ENCODE measurements at places on chromosomes 3 and 15.

DNA sequence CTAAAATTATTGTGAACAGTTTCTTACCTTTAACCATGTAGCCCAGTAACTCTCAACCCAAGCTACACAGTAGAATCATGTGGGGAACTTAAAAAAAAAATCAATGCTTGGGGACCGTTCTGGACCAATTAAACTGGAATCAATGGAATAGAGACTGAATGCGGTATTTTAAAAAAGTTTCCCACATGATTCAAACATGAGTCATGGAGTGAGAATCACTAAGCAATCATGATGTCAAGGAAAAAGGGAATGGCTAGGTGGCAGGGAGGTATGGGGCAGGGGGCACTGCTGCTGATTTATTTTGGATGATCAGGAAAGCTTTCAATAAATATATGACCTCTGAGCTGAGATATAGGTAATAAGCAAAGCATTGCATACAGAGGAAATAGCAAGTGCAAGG lies 250.5 kb upstream of the RORA start:
- DNase-seq = peak; percentile 20

- DNase-seq = peak; percentile 65
Observed at GRCh38 chr3:189355481-189356201, 183.9 kb downstream of the TPRG1 start.

DNA sequence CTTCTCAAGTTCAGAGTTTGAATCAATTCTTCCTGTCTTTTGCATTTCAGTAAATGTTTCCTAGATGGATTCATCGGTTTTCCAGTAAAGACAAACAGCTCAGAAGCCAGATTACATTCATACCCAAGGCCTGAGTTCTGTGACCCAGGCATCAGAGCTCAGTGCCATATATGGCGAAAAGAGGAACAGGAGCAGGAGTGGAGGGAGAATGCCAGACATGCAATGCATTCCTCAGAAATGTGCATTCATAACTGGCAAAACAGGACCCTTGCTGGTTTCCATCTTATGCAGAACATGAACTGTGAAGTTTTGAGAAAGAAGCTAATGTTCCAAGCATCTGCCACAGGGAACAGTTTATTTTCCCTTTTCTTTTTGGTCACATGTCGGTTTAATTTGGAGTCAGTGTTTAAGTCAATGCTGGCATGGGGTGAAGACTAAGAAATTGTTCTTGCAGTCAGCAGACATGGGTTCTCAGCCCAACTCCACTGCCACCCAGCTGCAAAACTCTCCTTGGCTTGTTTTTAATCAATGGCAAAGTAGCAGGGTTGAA lies 116.5 kb downstream of the LPP start:
- DNase-seq = peak; percentile 97

DNA sequence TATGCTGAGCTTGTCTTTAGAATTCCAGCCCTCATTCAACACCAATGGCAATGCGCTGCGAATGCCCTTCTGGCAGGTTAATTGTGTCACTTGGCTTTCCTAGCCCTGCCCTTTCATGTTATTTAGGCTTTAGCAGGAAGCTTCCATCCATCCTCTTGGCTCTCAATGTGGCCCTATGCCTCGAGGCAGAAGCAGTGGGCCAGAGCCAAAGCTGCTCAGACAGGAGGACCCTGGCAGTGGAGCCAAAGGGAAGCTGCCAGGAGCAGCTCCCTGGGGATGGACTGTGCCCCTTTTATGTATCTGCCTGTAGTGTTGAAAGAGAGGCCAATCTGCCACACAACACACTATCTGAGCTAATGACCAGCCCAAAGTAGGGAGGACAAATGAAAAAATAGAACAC lies 376.4 kb downstream of the CTNNB1 start:
- no peak for DNase-seq

DNA sequence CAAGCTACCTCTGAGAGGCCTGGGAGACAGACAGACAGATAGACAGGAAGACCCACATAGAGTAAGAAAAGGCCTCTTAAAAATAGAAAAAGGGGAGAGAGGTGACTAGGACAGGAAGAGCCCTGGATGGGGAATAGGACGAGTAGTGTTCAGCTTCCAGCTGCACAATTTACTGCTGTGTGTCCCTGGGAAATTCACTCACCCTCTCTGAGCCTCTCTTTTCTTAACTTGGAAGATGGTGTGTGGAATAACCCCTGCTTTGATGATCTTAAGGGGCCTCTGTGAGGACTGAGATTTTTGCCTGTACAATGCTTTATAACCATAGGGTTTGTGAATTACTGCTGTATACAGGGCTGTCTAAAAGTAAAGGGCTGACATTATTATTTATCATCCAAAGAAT lies 37.5 kb downstream of the FEM1B start:
- no peak for DNase-seq

DNA sequence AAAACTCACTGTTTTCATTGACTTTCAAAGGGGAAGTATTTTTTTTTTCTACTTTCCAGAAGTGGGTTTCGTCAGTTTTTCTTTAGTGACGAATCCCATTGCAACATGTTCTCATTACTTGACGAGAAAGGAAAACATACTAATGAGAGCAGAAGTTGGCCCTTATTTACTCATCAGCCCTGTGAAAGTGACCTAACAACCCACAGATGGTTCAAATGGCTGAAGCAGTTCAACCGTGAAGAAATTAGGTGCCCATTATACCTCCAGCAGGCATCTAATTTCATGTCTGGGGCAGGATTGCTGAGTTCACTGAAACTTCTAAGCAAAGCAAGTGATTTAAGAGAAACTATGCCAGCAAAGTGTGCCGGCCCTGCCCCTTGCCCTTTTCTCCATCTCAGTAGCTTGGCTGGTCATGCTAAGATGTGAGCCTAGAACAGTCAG lies 9.0 kb downstream of the AQP9 start:
- peak; percentile 15 for DNase-seq

- peak; percentile 5 for DNase-seq
Observed at GRCh38 chr3:45442679-45443253, 54.4 kb downstream of the LARS2 start.

DNA sequence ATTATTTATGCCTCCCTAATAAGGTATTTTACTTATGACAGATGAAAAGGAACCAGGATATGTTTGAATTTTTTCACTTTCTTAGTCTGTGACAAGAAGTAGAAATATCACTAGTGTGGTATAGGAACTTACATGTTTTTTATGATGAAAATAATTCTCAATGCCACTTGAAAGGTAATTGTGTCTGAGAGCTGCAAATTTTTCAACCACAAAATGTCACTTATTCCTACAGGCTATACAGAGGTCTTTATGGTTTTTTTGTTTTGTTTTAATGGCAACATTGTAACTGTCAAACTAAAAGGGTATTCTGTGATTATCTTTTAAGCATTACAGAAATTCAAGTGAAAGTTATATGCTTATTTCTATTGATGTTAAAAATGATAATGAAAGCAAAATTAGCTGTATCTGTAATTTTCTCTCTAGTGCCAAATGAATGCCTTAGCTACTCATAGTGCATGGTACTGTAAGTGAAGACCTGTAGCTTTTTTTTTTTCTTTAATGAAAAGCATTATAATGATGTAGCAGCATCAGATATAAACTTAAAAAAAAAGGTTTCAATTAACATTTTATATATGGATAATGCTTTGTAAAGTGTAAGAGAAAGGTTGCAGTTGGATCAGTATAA lies 14.7 kb downstream of the FEM1B start:
- no peak for DNase-seq

DNA sequence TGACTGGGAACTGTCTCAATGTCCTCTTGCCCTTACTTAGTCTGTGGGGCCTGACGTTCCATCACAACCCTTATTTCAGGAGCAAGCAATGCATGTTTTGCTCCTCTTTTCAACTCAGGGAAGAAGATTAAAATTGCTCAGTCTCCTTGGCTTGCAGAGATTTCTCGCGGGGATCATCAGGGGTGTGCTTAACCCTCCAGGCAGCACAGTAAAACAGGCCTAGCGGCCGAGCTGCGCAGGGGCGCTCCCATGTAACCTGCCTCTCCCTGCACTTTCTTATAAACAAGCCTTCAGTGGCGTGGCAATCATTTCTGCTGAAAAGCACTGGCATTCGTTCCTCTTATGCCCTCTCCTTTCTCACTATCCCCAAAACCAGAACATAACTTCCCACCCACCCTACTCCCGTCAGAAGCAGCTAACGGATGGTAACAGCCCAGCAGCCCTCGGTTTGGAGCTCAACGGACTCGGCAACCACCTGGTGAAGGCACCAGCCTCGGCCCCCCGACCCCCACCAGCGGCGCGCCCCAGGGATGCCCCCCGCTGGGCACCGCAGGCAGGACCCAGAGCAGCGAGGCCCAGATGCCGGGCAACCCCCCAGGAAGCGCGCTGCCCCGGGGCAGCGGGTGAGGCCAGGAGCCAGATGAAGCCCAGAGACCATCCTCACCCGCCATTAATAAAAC lies 1.1 kb downstream of the MCF2L2 start:
- no peak for DNase-seq

- DNase-seq = peak; percentile 28
Observed at GRCh38 chr3:151319628-151320027, 3.0 kb upstream of the GPR87 start.

- DNase-seq = no peak
Observed at GRCh38 chr15:101543926-101544612, 54.6 kb upstream of the PCSK6 start.

- no peak for DNase-seq
Observed at GRCh38 chr15:82805994-82806406, at the start of gene FSD2. FSD2 (minus strand) TSS chr15:82806069; CDS start chr15:82787390, 18,679 bp downstream.

DNA sequence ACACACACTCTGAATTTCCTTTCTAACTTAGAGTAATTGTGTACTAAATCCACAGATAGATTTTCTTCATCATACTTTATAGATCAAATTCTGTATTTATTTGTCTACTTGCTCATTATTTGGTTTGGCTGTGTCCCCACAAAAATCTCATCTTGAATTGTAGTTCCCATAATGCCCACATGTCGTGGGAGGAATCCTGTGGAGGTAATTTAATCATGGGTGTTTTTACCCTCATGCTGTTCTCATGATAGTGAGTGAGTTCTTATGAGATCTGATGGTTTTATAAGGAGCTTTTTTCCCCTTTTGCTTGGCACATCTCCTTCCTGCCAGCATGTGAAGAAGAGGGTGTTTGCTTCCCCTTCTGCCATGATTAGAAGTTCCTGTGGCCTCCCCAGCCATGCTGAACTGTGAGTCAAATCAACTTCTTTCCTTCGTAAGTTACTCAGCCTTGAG lies 198.3 kb upstream of the TGFBR2 start:
- no peak for DNase-seq

DNA sequence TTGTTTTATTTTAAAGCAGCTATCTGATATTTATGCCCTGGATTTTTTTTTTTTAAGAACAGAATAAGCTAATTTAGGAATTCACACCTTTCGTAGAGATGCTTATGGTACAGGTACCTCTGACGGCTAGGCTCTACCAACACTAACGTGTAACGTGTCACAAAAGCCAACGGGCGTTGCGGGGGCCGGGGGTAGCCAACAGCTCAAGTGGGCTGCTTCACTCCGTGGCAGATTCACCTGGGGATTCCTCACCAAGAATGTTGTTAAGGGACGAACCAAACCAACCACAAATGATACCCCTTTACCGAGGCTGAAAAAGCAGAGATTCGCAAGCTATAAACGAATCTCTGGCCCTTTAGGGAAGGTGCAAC lies 1.0 kb downstream of the TMCC1 start:
- no peak for DNase-seq

GRCh38 chr15:56804938-56805337 lies 71.6 kb upstream of the ZNF280D start:
- peak; percentile 48 for DNase-seq

- DNase-seq = no peak
Observed at GRCh38 chr3:71348001-71348632, 235.4 kb downstream of the FOXP1 start.

- no peak for DNase-seq
Observed at GRCh38 chr15:93088200-93088980, 621 bp downstream of the RGMA start.

DNA sequence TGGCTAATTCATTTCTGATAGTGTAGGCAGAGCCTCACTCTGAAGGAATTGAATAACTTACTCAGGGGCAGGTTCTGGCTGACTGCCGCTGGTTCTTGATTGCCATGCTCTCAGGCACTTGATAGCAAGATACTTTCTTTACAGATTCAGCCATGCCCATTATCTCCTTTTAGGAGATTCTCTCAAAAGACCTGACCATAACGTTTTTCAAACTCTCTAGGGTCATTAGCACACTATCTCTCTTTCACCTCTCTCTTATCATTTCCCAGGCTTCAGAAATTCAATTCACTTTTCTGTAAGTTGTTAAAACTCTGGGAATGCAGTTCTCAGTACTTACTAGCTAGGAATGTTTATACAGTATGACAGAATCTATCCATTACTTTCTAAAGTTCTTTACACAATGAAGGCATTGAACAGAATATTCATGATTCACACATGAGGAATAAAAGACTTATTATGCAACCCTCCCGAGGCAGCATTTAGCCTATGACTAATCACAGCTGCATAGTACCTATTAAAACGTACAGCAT lies 850.3 kb upstream of the CADM2 start:
- no peak for DNase-seq

GRCh38 chr3:8604006-8604405 lies 40.6 kb downstream of the SSUH2 start:
- no peak for DNase-seq

GRCh38 chr3:3594986-3595385 lies 204.2 kb upstream of the LRRN1 start:
- DNase-seq = no peak

DNA sequence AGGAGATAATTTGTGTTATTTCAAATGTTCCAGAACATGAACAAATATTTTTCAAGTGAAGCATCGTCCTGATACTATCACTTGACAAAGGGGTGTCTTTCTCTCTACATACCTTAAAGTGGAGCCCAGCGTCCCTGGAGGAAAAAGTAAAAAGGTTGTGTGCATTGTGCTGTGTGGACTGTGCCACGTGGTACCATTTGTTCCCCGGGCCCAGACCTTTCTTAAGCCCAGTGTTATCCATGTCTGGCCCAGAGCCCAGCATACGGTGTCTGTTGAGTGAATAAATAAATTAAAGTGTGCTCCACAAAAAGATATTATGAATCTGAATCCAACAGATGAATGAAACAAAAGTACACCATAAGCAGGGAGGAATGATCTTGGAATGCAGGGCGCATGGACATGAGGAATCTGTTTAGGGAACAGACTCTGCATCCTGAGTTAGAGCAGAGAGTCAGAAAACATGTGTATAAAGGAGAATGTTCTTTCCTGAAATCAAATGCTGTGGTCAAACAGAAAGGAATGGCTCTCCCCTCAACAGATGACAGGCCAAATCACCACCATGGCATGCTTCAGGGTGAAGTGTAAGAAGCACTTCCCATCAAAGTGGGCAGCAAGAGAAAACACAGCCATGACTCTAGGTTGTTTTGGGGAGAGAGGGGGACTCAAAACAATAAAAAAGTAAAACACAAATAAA lies 8.1 kb upstream of the PRSS50 start:
- peak; percentile 38 for DNase-seq

GRCh38 chr15:27092390-27092789 lies 121.4 kb downstream of the GABRG3 start:
- no peak for DNase-seq

GRCh38 chr3:116837483-116837882 lies 127.9 kb downstream of the TUSC7 start:
- no peak for DNase-seq

All from AG10803 (cell line).